ENCODE measurements at places on chromosomes 5 and 9. TPM values are rescaled to one million over a fixed set of nuclear protein-coding genes. Genes with fewer than 3 reads are reported as not detected.

STK32A gene
- not detected for total RNA-seq

GRCh38 chr9:134858051-134858841 lies 22.4 kb upstream of the FCN2 start:
- H3K4me3 ChIP-seq = peak overlapping the region; percentile 88
- H3K27ac ChIP-seq = peak overlapping the region; percentile 87
- peak; percentile 71 for DNase-seq
- peaks cover 23% of the 10 kb centered on the region for H3K4me1 ChIP-seq

DNA sequence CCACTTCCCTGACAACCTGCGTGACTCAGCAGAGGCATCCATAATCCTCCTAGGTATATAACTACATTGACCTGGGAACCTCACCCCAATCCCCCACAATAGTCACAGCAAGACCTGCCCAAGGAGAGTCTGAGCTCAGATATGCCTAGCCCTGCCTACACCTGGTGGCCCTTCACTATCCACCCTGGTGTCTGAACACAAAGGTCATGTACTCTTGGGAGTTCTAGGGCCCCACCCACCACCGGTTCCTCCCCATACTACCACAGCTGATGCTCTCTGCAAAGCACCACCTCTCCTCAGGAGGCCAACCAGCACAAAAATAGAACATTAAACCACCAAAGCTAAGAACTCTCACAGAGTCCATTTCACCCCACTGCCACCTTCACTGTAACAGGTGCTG lies 34.8 kb upstream of the CARTPT start:
- H3K4me3 ChIP-seq = no peak overlapping the region
- H3K36me3 ChIP-seq = no peaks in the 10 kb centered on the region
- no peak overlapping the region for H3K27ac ChIP-seq
- DNase-seq = no peak
- H3K4me1 ChIP-seq = no peaks in the 10 kb centered on the region

GRCh38 chr9:137301081-137301947 lies 757 bp downstream of the NRARP start:
- no peaks in the 10 kb centered on the region for H3K36me3 ChIP-seq
- peak overlapping the region; percentile 91 for H3K4me3 ChIP-seq
- H3K27ac ChIP-seq = no peak overlapping the region
- DNase-seq = peak; percentile 44
- peaks cover 15% of the 10 kb centered on the region for H3K4me1 ChIP-seq

DNA sequence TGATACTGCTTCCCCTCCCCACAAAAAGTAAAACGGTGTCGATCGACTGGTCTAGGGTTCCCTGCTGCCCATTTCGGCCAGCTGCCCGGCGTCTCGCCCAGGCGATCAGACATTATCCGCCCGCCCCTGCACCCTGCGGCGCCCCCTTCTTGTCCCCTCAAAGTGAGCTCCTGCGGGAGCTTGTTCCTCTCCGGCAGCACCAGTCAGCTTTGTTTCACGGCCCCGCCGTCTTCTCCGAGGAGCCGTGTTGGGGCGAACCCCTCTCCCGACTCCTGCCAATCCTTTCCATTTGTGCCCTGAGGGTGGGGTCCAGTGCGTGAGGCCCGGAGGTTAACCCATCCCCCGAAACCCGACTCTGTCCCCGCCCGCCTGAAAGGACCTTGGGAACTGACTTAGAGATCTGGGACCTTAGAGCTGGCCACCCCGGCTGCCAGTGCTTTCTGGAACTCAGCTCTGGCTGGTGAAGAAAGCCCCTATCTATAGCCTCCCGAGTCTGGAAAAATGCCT lies 518 bp downstream of the UBE2B start:
- peak overlapping the region; percentile 91 for H3K27ac ChIP-seq
- H3K4me1 ChIP-seq = peaks cover 60% of the 10 kb centered on the region
- H3K4me3 ChIP-seq = peak overlapping the region; percentile 97
- peaks cover 15% of the 10 kb centered on the region for H3K36me3 ChIP-seq

GRCh38 chr5:161030229-161030628 lies 178.2 kb upstream of the ATP10B start:
- no peaks in the 10 kb centered on the region for H3K36me3 ChIP-seq
- DNase-seq = no peak
- no peaks in the 10 kb centered on the region for H3K4me1 ChIP-seq
- no peak overlapping the region for H3K27ac ChIP-seq

- H3K4me1 ChIP-seq = no peaks in the 10 kb centered on the region
- H3K27me3 ChIP-seq = no peaks in the 10 kb centered on the region
- H3K36me3 ChIP-seq = no peaks in the 10 kb centered on the region
- H3K4me3 ChIP-seq = no peak overlapping the region
- DNase-seq = peak; percentile 66
Observed at GRCh38 chr5:127313847-127314473, 23.4 kb downstream of the MEGF10 start.

DNA sequence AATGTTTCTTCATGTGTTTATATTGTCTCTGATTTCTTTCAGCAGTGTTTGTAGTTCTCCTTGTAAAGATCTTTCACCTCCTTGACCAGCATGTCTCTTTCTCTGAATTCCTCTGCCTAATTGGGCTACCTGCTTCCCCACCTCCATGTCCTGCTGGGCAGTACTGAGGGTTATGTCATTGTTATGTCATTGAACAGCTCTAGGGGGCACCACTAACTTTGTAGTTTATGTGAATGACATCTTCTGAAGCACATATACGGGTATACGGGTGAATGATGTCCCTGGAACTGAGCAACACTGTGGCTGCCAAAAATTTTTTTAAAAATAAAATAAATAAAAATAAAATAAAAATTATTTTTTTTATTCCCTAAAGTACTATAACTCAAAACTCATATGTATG lies 16.9 kb upstream of the SNCAIP start:
- DNase-seq = no peak
- H3K27me3 ChIP-seq = no peaks in the 10 kb centered on the region
- no peaks in the 10 kb centered on the region for H3K4me1 ChIP-seq
- no peaks in the 10 kb centered on the region for H3K36me3 ChIP-seq
- no peak overlapping the region for H3K4me3 ChIP-seq

- no peak for DNase-seq
- no peaks in the 10 kb centered on the region for H3K27me3 ChIP-seq
Observed at GRCh38 chr5:151200913-151201595, 22.8 kb downstream of the CCDC69 start.

GRCh38 chr5:175922192-175922885 lies 45.8 kb downstream of the THOC3 start:
- H3K4me1 ChIP-seq = no peaks in the 10 kb centered on the region
- no peak overlapping the region for H3K27ac ChIP-seq
- H3K4me3 ChIP-seq = no peak overlapping the region
- no peak for DNase-seq
- H3K27me3 ChIP-seq = no peaks in the 10 kb centered on the region

SH2D3C gene
- total RNA-seq = 59.5 TPM

STXBP1 gene
- 26.6 TPM for total RNA-seq

FCN2 gene
- not detected for total RNA-seq

DNA sequence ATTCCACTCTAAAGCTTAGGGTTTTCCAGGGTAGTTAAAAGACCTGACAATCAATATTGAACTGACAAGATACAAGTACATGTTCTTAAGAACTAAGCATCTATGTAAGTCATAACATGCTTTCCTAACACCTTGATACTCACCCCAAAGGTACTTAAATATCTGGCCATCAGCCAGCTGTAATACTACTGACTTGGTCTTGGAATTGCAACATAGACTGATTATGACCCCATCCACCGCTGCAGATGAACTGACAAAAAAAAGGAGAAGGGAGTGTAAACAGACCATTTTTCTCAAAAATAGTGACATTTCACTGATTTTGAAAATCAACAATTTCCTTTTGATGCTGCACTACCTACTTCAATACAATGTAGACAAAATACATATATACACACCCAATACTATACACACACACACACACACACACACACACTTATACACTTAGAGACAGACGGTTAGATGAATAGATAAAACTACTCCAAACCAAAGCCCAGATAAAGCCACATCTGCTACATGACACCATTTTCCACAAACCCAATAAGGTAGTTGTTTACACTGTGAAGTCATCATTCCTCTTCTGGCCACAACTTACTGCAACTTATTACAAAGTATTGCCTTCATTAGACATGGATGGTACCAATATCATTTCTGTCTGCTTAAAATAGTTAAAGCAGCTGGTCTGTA lies 30.4 kb downstream of the ELP1 start:
- no peaks in the 10 kb centered on the region for H3K27me3 ChIP-seq
- no peaks in the 10 kb centered on the region for H3K4me1 ChIP-seq
- peaks cover 8% of the 10 kb centered on the region for H3K36me3 ChIP-seq
- DNase-seq = no peak

- H3K27ac ChIP-seq = peak overlapping the region; percentile 62
- no peaks in the 10 kb centered on the region for H3K36me3 ChIP-seq
- peak; percentile 14 for DNase-seq
Observed at GRCh38 chr9:4620881-4621555, 41.1 kb upstream of the PLPP6 start.
